Thyroid gland (tissue), 4 donors: ENCODE measurements at places on chromosomes 5 and 9. TPM values are rescaled to one million over a fixed set of nuclear protein-coding genes. Genes with fewer than 3 reads are reported as not detected.
A peak's percentile ranks its signal among the peaks of the same experiment; 100 is the strongest.

- no peak for DNase-seq
Observed at GRCh38 chr9:76624391-76625048, 139.7 kb upstream of the PCA3 start.

GRCh38 chr9:90974016-90974415, 172.4 kb downstream of the SYK start:
- DNase-seq = no peak

DNA sequence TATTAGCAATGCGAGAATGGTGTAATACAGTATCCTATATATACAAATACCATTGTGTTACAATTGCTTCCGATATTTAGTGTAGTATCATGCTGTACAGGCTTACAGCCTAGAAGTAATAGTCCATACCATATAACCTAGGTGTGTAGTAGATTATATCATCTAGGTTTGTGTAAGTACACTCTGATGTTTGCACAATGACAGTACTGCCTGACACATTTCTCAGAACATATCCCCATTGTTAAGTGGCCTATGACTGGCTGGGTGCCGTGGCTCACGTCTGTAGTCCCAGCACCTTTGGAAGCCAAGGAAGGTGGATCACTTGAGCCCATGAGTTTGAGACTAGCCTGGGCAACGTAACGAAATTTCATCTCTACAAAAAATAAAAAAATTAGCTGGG, 124.6 kb downstream of the PAM start:
- DNase-seq = no peak

GRCh38 chr9:73446306-73446705, 294.6 kb downstream of the ANXA1 start:
- no peak for DNase-seq

DNA sequence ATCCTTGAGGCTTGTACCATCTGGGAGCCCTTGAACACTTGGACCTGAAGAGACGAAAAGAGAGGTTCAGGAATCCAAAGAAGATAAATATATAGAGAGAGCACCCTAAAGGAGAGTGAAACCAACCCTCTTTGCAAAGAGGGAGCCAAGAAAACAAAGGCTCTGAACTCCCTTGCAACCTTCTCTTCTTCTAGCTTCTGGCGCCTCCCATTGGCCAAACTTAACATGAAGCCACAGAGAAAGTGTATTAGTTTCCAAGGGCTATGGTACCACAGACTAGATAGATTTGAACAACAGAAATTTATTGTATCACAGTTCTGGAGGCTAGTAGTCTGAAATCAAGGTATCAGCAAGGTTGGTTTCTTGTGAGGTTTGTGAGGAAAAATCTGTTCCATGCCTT, 175.1 kb downstream of the HCN1 start:
- peak; percentile 74 for DNase-seq

Gene SLC6A19
- total RNA-seq = not detected

- no peak for DNase-seq
Observed at GRCh38 chr5:77151501-77151900, 59.0 kb upstream of the PDE8B start.

Gene KCNN2
- 0.27 TPM for total RNA-seq

- no peak for DNase-seq
Observed at GRCh38 chr9:5910413-5911057, 19.8 kb downstream of the MLANA start.

GRCh38 chr5:40291338-40291737, 388.4 kb upstream of the PTGER4 start:
- DNase-seq = no peak

Gene INSL6
- not detected for total RNA-seq

DNA sequence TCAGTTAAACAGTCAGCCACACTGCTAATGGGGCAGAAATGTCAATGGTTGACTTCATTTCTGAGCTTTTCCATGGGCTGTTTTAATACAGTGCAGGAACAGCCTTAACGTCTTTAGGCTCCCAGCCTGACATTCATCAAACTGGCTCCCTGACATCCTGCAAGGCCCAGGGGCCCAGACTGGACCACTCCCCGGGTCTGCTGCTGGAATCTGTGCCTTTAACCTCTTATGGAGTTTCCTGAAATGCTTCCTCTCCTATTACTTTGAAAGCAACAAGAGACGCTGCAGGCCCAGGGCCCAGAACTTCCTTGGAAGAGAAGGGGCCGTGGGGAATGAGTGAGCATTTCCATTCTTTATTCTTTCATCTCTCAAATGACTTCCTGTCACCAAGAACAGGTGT, 216.8 kb upstream of the PANK3 start:
- DNase-seq = no peak

DNA sequence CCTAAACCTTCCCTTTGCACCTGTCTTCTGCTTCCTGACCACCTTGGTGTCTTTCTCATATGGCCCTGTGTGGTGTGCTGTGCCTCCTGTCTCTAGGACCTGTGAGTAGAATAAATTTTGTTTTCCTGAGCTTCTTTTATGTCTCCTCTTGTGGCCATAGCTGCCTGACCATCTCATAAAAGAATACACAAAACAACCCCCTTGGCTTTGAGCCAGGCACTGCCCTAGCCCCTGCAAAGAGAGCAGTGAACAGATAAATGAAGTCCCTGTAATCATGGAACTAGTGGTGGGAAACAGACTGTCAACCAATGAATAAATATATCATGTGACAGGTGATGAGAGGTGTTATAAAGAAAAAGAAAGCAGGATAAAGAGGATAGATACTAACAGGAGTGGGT, 485.1 kb downstream of the CSNK1G3 start:
- DNase-seq = no peak

Gene ABCA2
- total RNA-seq = 36.8 TPM

DNA sequence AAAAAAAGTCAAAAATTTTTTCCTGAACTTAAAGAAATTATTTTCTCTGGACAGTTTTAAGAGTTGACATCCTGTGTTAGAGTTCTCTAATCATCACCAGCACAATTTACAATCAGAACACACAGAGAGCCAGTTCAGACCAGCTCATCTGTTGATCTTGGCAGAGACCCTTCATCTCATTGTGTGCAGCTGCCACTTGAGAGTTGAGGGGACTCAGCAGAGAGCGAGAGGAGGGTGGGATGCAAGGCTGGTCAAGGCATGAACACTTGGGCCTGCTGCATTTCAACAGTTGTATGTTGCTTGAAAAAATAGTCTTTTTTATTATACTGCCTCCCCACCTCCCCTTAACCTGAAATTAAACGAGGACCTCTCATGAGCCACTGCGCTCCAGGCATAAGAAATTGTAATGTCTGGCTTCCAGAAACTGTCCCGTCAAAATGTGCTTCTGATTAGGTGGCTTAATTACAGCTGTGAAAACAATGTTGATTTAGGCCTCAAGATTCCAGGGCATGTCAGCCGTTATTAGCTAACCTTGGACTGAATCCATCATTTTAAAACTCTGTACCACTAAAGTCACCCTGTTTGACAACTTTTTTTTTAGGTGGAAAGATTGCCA, 383.6 kb downstream of the CCDC171 start:
- no peak for DNase-seq

DNA sequence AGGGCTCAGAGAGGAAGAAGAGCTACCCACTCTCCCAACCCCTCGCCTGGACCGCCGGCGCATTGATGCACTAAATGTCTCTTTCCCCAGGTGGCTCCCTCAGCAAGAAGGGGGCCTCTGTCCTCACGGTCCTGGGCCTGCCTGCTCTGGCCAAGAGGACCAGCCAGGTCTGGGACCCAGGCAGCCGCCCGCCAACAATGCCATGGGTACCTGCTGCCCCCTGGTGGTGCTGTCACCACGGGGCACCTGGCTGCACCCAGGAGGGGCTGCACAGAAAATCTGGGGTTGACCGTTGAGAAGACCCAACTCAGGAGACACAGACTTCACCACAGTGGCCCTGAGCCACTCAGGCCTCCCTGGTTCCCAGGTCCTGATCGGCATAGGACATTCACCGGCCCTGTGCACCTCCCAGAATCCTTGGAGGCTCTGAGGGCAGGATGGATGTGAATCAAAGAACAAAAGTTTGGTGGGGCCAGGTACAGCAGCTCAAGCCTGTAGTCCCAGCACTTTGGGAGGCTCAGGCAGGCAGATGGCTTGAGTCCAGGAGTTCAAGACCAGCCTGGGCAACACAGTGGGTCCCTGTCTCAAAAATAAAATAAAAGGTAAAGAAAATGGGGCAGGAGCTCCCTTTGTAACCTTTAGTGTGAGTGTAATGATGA, 2.4 kb upstream of the VAV2 start:
- DNase-seq = peak; percentile 76

Gene ACTBL2
- total RNA-seq = not detected

- no peak for DNase-seq
Observed at GRCh38 chr9:99040251-99040900, 64.5 kb upstream of the TGFBR1 start.

DNA sequence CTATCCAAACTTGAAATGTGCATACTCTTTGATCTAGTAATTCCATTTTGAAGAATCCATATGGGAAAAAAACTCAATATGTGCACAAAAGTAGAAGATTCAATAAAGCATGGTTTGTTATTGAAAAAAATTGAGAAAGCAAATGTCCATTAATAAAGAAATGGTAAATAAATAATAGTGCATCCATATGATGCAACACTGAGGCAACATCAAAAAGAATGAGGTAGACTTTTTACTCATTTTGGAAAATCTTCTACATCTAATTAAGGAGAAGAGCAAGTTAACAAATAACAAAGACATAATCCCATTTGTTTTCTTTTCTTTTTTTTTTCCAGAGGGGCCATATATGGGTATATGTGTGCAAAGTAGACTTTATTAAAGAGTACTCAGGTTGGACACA, 52.5 kb upstream of the FST start:
- DNase-seq = no peak

DNA sequence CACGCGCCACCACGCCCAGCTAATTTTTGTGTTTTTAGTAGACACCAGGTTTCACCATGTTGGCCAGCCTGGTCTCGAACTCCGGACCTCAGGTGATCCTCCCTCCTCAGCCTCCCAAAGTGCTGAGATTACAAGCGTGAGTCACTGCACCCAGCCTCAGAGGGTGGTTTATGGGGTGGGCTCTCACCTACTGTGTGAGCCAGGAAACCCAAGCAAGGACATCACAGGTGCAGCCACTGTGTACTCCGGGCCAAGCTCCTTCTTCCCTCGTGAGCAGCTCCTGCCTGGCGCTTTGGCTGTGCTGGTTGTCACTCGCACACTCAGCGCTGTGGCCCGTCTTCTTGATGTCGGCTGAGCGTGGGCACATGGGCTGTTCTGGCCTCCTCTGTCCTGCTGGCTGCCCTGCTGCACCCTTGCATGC, 70.1 kb downstream of the WNK2 start:
- DNase-seq = no peak

Gene PCDHGA9
- total RNA-seq = 11.6 TPM

Gene SLC27A6
- total RNA-seq = not detected

- DNase-seq = no peak
Observed at GRCh38 chr5:73591698-73592501, 26.4 kb downstream of the UTP15 start.

- no peak for DNase-seq
Observed at GRCh38 chr5:37838933-37839341, 904 bp downstream of the GDNF start.

Gene IL3
- total RNA-seq = not detected

- no peak for DNase-seq
Observed at GRCh38 chr9:95574176-95574575, 57.4 kb upstream of the PTCH1 start.

Gene CYLC2
- total RNA-seq = not detected

- DNase-seq = no peak
Observed at GRCh38 chr9:138043061-138043410, 165.5 kb downstream of the CACNA1B start.

Gene PTGS1
- total RNA-seq = 4.0 TPM

Gene LRRC14B
- not detected for total RNA-seq
